ENCODE measurements at places on chromosomes 12 and 14.

GRCh38 chr14:73245480-73246325 is 8.4 kb downstream of the PAPLN start:
- DNase-seq, result peak; percentile 57

DNA sequence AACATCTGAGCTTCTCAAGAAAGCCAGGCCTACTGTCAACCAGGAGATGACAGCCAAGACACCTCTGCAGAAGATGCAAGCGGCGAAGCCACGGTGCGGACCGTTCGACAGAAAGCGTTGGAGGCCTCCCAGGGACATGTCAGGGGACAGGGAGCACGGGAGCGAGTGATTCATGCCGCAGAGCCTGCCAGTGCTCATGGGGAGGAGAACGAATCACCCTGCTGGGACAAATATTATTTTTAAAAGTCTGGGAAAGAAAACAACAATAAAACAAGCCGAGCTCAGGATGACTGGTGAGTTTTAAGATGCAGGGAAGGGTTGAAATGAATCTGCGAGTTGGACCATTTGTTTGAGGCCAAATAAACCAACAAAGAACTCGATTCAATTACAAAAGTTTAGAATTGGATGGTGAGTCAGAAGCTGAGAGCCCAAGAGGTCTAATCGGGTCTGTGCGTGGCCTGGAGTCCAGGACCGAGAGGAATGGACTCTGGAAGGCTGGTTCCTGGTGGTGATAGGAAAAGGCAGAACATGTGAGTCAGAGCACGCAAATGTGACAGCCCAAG is 91.0 kb downstream of the RBM19 start:
- DNase-seq, result no peak

- DNase-seq, result peak; percentile 74
Measured at GRCh38 chr12:124921200-124922031, 7.0 kb upstream of the UBC start.

DNA sequence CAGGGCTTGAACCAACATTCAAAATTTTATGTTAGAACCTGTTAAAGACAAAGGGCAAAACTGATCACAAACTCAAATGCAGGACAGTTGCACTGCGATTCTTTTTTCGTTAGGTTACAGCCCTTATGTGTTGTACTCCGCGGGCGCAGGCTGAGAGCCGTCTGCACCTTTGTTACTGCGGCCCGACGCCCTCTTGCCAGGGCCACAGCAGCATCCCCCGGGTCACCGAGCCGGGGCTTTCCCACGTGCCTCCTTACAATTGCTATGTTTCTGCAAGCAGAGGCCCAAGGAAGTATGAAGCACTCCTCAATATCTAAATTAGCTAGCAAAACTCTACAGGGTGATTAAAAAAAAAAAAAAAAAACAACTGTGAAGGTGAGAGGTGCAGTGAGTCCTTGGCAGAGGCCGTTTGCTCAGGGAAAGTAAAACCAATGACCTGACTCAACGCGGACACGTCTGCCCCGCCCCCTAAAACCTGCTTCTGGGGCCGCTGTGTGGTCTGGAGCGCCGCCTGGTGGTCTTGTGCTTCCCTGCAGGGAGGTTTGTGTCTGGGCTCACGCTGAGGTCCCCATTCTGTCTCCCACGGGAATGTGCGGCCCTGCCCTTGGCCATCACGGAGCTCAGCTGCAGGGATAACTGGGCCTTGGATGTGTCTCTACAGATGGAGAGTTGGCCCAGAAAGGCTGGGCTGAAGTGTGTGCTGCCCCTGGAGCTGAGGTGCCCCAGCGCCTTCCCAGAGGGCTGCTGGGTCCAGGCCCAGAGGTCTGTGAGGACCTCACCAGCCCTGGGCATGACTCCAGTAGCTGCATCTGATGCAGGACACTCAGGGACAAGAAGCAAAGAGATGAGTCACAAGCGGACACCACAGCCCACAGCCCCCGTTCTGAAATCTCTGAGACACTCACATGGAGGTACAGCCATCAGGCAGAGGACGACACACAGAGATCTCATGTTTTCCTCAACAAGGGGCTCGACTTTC is 418.5 kb downstream of the TMEM121 start:
- no peak for DNase-seq

DNA sequence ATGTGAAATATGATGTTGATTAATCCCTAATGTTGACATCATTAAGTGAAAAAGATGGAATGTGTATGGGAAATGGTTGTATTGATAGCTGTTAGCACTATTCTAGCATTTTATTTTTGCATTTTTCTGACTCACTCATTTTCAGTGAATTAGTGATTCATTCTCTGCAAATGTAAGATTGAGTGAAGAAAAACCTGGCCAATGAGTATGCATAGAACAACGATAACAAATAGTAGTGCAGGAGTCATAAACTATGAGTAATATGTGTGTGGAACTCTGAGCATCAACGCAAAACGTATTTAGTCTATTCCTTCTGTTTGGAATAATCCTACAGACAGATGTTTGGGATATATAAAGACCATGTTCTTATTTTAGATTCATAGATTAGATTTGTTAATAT is 76.3 kb upstream of the RTL1 start:
- peak; percentile 75 for DNase-seq

DNA sequence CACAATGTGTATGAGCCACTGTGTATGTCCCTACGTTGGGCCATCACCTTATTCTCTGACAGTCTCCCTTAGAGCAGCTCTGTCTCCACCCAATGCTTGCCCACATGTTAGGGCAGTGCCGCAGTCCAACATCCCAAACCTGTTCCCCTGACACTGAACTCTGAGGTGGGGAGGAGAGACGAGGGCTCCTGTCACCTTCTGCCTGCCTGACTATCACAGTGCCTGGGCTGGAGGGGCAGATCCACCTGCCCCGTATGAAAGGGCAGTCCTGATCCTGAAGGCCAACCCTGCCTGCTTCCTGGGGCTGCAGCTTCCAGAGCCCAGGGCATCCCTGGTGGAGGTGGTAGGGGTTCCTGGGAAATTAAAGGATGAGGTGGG is 2.2 kb downstream of the TGM1 start:
- no peak for DNase-seq

DNA sequence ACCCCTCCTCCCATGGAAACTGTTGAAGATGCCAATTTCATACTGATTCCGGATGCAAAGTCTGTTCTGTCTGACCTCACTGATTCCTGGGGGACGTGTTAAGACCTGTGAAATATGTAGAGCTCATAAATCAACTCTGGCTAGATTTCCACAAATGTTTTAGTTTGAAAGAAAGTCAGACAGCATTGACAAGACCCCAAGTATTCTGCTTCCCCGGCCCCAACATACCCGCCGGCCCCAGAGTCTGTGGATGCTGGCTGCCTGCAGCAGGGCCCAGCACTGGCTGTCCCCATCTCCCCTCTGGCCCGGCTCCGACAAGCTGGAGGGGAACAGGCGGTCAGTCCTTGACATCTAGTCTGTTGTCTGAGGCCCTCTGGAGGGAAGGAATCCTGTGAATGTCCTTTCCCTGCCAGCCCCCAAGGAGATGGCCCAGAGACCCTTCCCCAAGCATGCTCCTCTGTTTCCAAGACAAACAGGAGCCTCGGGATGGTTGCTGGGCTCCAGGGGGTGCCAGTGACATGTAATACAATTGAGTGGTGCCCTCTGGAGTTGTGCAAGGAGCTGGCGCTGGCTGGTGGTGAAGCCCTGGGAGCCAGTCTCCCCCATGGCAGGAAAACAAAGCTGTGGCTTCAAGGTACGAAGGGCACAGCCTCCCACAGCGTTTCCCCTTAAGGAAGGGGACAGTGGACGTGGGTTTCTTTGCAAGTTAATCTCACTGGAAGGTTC is 22.3 kb downstream of the FBLN5 start:
- DNase-seq, result peak; percentile 33

GRCh38 chr14:39417014-39417413 is 15.2 kb downstream of the FBXO33 start:
- peak; percentile 21 for DNase-seq

DNA sequence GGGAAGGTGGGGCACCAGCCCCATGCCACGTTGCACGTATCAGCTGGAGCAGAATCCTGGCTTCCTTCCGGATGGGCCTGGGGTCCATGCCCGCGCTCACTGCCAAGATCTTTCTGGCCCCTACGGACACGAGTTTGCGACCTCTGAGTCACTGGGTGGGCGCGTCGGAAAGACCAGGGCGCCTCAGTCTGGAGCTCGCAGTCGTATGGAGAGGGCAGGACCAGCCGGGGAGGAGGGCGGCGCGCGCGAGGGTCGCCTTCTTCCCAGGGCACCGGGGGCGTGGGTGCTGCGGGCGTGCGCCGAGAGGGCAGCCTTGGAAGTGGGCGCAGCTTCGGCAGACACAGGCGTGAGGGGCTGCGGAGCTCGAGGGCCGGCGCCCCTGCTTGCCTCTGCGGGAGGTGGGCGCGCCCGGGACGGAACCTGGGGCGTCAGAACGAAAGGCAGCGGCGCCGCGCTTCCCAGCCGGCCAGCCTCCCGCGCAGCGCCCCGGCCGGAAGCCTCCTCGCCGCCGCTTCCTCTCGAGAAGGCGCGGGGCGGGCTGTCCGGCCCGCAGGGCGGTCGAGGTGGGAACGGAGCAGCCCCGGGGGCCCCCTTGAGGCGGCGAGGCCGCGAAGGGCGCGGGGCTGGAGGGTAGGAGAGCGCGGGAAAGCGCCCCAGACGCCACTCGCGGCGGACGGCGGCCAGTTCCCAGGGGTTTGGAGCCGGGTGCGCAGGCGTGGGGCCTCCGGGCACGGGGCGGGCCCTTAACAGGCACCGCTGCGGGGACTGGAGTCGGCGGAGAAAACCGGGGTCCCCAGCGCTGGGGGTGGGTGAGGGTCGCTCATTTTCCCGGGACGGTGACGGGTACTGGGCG is at the start of gene ARL6IP4:
Gene ARL6IP4, plus strand, starts transcription at position 499 of the 853 bp plus-strand sequence. CDS start 459 bp downstream, outside the sequence.
- peak; percentile 68 for DNase-seq

- no peak for DNase-seq
Measured at GRCh38 chr12:111398530-111398929, 7.2 kb upstream of the SH2B3 start.

DNA sequence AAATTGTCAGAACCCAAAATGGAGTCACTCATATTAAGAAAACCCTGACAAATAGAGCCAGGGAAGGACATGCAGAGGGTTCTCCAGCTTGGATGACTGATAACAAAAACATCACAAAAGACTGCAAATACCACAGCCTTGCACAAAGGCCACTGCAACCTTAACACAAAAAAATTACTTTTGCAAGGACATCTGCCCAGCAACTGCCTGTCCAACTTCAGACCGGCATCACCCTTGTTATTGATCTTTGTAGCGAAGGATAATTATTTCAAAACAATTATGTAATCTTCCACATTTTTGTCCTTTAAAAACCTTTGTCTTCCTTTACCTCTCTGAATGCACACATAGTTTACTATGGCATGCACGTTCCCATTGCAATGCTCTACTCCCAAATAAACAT is 100.6 kb upstream of the TBX3 start:
- no peak for DNase-seq

GRCh38 chr12:98492580-98493140 is 22.7 kb upstream of the TMPO start:
- no peak for DNase-seq

DNA sequence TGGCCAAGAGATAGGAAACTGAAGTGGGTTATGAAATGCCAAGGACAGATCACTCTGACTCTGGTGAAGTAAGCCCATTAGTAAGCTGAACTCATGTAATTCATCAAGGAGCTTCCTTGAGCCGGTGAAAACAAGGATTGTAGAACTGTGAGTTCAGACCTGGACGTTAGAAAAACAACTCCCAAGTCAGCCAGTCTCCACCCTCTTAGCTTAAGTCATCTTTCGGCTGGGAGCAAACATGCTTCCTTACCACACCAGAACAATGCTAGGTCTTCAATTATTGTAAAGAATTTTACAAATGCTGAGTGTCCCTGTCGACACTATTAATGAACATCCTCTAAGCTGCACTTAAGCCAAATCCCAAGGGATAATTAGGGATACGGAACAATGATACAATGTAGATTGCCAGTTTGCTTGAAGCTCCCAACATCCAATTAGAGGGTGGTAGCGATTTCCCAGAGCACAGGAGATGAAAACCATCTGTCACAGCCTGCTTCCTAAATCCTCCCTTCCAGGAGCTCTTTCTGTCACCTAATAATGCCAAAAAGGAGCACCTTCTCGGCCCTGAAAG is 45.7 kb upstream of the VASH1 start:
- no peak for DNase-seq

DNA sequence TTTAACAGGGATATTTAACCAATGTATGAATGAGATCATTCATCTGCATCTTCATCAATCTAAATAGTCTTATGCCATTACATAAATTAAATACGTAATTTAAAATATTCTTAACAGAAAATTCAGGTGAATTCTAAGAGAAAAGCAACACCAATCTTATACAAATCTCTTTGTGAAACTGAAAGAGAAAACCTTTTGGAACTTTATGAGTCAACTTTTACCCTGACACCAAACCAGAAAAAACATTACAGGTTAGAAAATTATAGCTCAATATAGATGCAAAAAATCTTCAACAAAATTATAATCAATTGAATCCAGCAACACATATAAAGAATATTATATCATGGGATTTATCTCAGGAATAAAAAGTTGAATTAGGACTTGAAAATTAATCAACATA is 3.4 kb downstream of the GLIPR1L1 start:
- no peak for DNase-seq

GRCh38 chr12:108806346-108806745 is 51.0 kb downstream of the SSH1 start:
- DNase-seq, result no peak

GRCh38 chr12:106760184-106760531 is 14.3 kb upstream of the RIC8B start:
- no peak for DNase-seq

DNA sequence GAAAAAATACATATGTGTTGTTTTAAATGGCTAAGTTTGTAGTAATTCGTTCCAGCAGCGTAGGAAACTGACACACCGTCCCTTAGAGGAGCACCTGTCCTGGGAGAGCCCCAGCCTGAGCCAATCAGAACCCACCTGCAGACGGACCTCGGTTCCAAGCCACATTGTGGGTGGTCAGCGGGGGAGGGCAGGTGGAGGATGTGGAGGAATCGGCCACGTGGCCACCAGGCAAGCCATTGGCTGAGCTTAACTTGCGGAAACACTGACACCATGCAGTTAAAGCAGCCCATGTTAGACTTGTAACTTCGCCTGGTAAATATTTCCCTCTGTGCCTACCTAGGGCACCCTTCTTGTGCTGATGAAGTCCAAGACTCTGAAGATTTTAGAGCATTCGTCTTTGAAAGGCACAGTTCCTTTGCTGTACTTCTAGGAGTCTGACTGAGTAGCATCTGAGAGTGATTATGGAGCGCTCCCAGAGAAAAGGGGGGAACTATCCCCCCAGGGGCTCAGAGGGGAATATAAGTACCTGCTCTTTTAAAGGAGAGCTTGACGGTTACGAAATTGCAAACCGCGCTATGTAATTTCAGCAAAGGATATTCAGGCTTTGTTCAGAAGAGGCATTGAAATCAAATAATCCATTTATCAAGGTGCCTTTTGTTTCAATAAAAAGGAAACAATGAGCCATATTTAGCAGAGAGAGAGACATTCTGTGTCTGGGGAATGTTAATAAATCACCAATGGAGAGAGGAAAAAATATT is 135.7 kb downstream of the TMEM132C start:
- DNase-seq, result no peak

- no peak for DNase-seq
Measured at GRCh38 chr14:74702293-74702692, 10.6 kb downstream of the AREL1 start.

- DNase-seq, result peak; percentile 92
Measured at GRCh38 chr14:64060199-64060545, 207.4 kb downstream of the SYNE2 start.

All from mammary epithelial cell (primary cell).